ENCODE measurements at places on chromosomes 13 and 19. TPM values are rescaled to one million over a fixed set of nuclear protein-coding genes. Genes with fewer than 3 reads are reported as not detected.

Gene SPACA4
- polyA plus RNA-seq = not detected

Gene AMH
- polyA plus RNA-seq = 1.0 TPM

Gene CLC
- not detected for polyA plus RNA-seq

Gene PLK5
- 0.57 TPM for polyA plus RNA-seq

Gene GSX1
- polyA plus RNA-seq = not detected

Gene CLEC4G
- 0.73 TPM for polyA plus RNA-seq

Gene OR7C1
- 0.01 TPM for polyA plus RNA-seq

Gene LIG1
- 5.2 TPM for polyA plus RNA-seq

Gene TMPRSS9
- polyA plus RNA-seq = 0.01 TPM

Gene IZUMO2
- not detected for polyA plus RNA-seq

Gene ONECUT3
- polyA plus RNA-seq = not detected

Gene F10
- 4.6 TPM for polyA plus RNA-seq

Gene SUPT20H
- 28.8 TPM for polyA plus RNA-seq

Gene ZNF135
- polyA plus RNA-seq = 2.5 TPM

Gene PODNL1
- polyA plus RNA-seq = 2.3 TPM

Gene GIPC3
- 0.90 TPM for polyA plus RNA-seq

Gene ATXN8OS
- polyA plus RNA-seq = not detected

Gene SIGLEC5
- polyA plus RNA-seq = 0.01 TPM

Gene PRTN3
- not detected for polyA plus RNA-seq

Gene POSTN
- 17.4 TPM for polyA plus RNA-seq

Gene FFAR1
- polyA plus RNA-seq = not detected

Gene CPT1C
- polyA plus RNA-seq = 10.7 TPM

Gene BEST2
- not detected for polyA plus RNA-seq

Gene IGSF23
- 0.86 TPM for polyA plus RNA-seq

Gene C2CD4C
- 2.2 TPM for polyA plus RNA-seq

Gene CALR
- 197 TPM for polyA plus RNA-seq

Gene CFD
- 583 TPM for polyA plus RNA-seq

Gene TTC9B
- not detected for polyA plus RNA-seq

Gene ZNF837
- 0.88 TPM for polyA plus RNA-seq

Gene PAN3
- 16.2 TPM for polyA plus RNA-seq

Gene STOML3
- not detected for polyA plus RNA-seq

Gene CASP14
- polyA plus RNA-seq = not detected

Gene CALR3
- not detected for polyA plus RNA-seq

Gene ZNF814
- 26.1 TPM for polyA plus RNA-seq

Gene ERICH4
- polyA plus RNA-seq = not detected

Gene CGB8
- not detected for polyA plus RNA-seq

Gene EDNRB
- 20.0 TPM for polyA plus RNA-seq

Gene DPF1
- polyA plus RNA-seq = not detected

Gene IGFL2
- not detected for polyA plus RNA-seq
